Dermis blood vessel endothelial cell (primary cell): ENCODE measurements at places on chromosomes 2 and 18. TPM values are rescaled to one million over a fixed set of nuclear protein-coding genes. Genes with fewer than 3 reads are reported as not detected.

GRCh38 chr2:131419441-131419840, 55.5 kb upstream of the RAB6D start:
- no peak for DNase-seq

GRCh38 chr2:233079473-233079877, 19.3 kb downstream of the INPP5D start:
- DNase-seq = no peak

ZFP36L2 gene
- 13.1 and 30.7 TPM in 2 replicates for total RNA-seq

GRCh38 chr2:196218106-196218505, 46.7 kb upstream of the STK17B start:
- no peak for DNase-seq

- DNase-seq = peak; percentile 69
These were observed 12.5 kb upstream of the NAB1 start for GRCh38 chr2:190636361-190636760.

SULT6B1 gene
- not detected in 2 replicates for total RNA-seq

GRCh38 chr2:210798180-210798579, 241.8 kb downstream of the CPS1 start:
- no peak for DNase-seq

CAPN13 gene
- total RNA-seq = not detected in 2 replicates

GRCh38 chr2:68110102-68110501, 47.3 kb upstream of the C1D start:
- DNase-seq = no peak

DNA sequence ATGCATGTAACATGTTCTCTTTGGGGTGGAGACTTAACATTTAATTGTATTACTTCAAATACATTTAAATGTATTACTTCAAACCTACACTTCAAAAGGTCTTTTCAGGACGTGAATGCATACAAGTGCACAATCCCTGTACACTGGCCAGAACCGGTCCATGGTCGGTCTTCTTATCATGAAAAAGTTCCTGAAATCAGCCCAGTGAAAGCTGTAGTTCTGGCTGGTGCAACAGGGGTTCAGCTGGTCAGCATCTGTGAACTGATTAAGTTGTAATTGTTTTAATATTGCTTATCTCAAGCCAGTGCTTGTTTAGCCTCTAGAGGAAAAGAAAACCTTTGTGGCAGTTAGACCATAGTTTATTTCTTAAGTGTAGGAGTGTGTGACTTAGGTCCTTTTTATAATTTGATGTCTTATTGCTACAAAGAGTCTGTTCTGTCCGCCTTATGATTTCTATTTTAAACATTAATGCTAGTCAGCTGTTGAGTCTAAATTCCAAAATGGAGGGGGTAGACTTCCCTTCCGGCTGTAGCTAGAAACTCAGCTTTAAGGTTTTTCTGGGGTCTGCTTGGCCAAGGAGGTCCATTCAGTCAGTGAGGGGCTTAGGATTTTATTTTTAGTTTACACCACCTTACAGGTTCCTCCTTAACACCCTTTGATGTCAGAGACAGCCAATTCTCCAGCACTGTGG, 768 bp upstream of the CYBRD1 start:
- no peak for DNase-seq

DNA sequence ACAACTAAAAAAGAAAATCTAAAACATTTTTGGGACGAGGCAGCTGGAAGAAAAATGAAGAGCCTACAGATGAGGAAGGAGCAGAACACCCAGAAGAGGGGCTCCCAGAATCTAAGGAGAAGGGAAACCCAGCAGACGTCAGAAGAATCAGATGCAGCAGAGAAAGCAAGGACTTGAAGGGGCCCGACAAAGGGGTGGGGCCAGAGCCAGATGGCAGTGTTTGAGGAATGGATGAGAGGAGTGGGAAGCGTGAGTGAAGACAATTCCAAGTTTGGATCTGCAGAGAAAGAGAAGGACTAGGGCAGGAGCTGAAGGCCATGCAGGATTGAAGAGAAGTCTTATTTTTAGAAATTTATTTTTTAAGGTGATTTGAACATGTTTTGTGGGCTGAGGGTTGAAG, 19.3 kb downstream of the PTMA start:
- no peak for DNase-seq

DNA sequence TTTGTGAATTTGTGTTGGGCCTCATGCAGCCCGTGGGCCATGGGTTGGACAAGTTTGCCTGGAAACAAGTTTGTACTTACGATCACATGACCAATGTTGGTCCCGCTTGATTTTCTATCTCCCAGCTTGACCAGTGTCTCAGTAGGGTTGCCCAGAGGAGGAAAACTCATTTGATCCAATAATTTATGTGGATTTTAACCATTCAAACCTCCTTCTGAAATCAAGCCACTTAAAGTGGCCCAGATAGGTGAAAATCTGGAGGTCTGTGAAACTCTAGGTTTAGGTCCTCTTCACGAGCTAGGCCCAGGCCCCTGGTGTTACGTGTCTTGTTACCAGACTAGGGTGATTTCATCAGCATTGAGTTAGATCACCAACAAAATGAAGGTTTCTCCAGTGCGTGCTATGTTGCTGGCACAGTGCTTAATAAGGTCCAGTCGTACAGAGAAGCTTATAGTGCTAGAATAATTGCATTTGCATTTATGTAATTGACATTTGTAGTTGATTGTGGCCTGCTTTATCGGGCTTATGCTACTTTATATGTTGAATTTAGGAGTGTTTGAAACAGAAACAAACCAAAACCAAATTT, 4.4 kb downstream of the ACTR2 start:
- peak; percentile 12 for DNase-seq

ATP6V1C2 gene
- 0.14 and 0.17 TPM in 2 replicates for total RNA-seq
